ENCODE measurements at places on chromosomes 3 and 15.

DNA sequence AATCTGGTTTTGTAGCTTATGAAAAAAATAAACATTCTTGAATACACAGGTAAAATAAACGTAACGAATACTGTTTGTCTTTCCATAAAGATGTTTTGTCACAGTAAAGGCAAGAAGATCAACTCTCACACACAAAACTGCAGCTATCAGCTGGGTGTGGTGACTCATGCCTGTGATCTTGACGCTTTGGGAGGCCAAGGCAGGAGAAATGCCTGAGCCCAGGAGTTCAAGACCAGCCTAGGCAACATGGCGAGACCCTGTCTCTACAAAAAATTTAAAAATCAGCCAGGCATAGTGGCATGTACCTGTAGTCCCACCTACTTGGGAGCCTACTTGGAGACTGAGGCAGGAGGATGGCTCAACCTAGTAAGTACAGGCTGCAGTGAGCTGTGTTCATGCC, 39.6 kb downstream of the CBLB start:
- H3K4me1 ChIP-seq = peaks cover 84% of the 10 kb centered on the region
- H3K4me3 ChIP-seq = peak overlapping the region; percentile 71
- DNase-seq = no peak
- peaks cover 53% of the 10 kb centered on the region for H3K36me3 ChIP-seq
- no peaks in the 10 kb centered on the region for H3K27me3 ChIP-seq

GRCh38 chr15:70416829-70417228, 319.1 kb upstream of the TLE3 start:
- no peaks in the 10 kb centered on the region for H3K36me3 ChIP-seq
- H3K27me3 ChIP-seq = peaks cover 29% of the 10 kb centered on the region
- H3K27ac ChIP-seq = no peak overlapping the region
- no peaks in the 10 kb centered on the region for H3K4me1 ChIP-seq
- DNase-seq = no peak

DNA sequence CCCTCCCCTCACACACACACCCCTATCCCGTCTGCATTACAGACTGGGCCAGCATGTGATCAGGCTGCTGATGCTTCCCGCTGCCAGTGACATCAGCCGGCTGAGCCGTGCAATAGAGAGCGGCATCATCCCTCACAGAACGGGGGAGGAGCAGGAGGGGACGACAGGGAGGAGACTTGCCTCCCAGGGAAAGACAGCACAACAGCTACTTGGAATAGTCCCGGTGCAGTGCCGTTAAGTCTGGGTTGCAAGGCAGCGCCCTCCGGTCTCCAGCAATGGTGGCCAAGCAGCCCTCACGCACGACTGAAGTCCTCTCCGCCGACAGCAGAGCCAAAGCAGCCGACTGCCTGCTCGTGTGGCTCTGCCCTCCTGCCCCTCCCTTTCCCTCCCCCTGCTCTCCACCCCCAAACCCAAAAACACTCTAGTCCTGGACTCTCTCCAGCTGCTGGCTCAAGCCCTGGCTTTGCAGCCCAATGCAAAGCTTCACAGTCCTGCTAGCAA, 31.5 kb upstream of the RPS17 start:
- no peak for DNase-seq
- H3K27me3 ChIP-seq = peaks cover 27% of the 10 kb centered on the region
- no peak overlapping the region for H3K27ac ChIP-seq
- H3K4me3 ChIP-seq = no peak overlapping the region
- H3K4me1 ChIP-seq = no peaks in the 10 kb centered on the region
- H3K36me3 ChIP-seq = no peaks in the 10 kb centered on the region

DNA sequence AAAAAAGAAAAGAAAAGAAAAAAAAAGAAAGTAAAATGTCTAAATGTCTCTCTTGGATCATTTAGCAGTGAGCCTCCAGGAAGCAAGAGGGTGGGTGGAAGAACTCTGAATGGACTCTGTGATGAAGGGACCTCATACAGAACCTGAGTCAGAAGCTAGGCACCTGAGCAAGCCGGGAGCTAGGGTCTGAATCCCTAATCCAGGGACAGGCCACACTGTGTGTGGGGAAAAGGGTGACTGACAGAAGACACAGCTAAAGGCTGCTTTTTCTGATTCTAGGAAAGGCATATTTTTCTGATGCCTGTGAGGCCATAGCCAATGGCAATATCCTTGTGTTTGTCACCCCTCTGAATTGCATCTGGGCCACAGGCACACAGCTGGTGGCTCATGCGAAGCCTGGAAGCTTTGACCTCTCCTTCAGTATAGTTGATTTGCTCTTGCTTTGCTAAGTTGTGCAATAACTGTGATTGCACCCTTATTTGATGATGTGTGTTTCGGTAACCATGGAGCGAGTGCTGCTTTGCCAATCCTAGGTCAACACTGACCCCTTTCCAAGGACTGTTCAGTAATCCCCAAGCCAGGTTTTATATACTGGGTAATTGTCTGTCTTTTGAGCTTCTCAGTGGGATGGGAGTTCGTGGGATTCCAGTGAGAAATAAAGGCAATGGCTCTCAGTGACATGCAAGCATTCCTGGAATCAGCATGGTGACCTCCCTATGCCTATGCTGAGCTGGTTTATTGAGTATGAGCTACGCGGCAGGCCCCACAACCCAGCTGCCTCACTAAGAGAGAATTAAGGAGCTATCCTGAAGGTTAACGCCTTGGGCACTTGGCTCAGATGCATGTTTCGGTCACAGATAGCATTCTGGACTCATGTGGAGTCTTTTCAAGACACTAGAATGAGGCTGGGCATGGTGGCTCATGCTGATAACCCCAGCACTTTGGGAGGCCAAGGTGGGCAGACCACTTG, 49.0 kb upstream of the OSBPL11 start:
- DNase-seq = no peak
- no peaks in the 10 kb centered on the region for H3K36me3 ChIP-seq
- no peak overlapping the region for H3K27ac ChIP-seq
- peaks cover 1% of the 10 kb centered on the region for H3K27me3 ChIP-seq

DNA sequence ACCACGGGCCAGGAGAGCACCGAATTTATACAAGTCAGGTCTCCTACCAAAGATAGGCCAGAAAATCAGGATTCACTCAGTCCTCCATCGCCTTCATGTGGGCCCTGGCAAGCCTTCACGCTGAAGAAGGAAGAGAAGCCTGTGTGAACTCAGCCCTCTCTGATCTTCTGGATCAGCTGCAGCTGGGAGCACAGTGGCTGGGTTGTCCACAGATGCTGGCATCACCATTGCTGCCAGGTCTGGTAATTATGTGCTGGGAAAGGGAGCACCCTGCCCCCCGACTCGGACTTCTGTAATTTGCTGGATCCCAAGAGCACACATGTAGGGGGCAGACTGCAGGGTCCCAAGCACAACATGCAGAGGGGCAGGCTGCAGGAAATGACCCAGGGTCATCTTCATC, 12.4 kb upstream of the PDE8A start:
- H3K27ac ChIP-seq = no peak overlapping the region
- H3K4me1 ChIP-seq = no peaks in the 10 kb centered on the region
- peaks cover 2% of the 10 kb centered on the region for H3K27me3 ChIP-seq
- no peak overlapping the region for H3K4me3 ChIP-seq

DNA sequence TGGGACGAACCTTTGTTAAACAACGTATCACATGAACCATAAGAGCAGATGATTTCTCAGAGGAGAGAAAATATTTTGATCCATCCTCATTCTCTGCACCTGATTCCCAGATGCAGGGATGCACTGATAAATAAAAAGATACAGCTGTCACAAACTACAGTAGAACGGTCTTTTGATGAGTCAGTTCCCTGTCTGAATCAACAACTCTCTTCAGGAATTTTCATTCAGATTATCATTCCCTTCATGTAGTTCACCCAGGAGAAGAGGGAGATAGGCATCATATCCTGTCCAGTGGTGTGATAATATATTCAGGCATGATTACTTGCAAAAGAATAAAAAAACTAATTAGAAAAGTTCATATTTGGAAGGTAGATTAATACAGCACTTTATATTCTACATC, 521.5 kb downstream of the PYDC2 start:
- no peaks in the 10 kb centered on the region for H3K4me1 ChIP-seq
- H3K27ac ChIP-seq = no peak overlapping the region
- DNase-seq = no peak
- H3K36me3 ChIP-seq = no peaks in the 10 kb centered on the region
- no peak overlapping the region for H3K4me3 ChIP-seq

DNA sequence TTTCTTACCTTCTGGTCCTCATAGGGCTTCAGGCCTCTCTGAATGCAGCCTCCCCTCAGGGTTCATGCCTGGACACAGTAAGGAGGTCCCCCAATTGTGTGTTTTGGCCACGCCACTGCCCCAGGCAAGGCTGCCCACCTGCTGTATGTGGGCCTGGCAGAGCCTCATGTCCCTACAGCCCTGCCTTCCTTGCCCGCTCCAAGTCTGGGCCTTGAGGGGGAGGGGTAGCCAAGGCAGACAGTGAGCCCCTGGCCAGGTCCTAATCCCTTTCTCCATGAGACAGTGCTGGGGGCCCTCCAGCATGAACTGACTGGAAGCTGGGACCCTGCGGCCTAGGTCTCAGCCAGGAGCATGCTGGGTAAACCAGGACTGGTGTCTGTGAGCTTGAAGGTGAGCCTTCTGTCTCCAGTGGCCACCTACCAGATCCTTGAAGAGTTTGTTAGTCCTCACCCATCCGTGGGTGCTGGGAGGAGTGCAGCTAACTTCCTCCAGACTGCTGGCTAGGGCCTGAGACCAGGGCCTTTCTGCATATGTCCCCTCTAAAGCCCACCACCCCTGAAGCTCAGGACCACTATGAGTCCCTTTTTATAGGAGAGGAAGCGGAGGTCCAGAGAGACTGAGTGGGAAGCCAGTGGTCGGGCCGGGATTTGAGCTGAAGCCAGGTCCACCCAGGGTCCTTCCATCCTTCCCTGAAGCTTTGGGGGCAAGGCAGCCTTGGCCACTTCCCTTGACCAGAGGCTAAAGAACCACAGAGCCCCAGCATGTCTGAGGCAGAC, 8.7 kb downstream of the ZBTB47 start:
- H3K27ac ChIP-seq = no peak overlapping the region
- peaks cover 2% of the 10 kb centered on the region for H3K36me3 ChIP-seq
- no peaks in the 10 kb centered on the region for H3K4me1 ChIP-seq
